ENCODE measurements at places on chromosomes 2 and 18.

DNA sequence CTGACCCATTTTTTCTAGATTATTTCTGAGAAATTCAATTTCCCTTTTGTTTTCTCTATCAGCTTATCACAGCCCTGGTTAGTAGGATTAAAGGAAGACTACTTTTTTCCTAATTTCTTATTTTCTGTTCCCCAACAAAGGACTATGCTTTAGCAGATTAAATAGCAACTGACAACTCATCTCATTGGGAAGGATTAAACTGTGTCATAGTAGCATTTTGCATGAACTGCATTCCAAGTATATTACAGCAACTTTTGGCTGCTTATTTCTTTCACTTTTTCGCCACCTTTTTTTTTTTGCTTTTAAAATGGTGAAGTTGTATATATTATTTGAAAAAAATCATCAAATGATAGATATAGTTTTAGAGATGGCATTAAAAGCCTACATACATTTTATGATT is 570.3 kb downstream of the FBXO15 start:
- DNase-seq, result no peak

- DNase-seq, result peak; percentile 55
These were observed 1.3 kb downstream of the PKP4 start for GRCh38 chr2:158457826-158458616.

DNA sequence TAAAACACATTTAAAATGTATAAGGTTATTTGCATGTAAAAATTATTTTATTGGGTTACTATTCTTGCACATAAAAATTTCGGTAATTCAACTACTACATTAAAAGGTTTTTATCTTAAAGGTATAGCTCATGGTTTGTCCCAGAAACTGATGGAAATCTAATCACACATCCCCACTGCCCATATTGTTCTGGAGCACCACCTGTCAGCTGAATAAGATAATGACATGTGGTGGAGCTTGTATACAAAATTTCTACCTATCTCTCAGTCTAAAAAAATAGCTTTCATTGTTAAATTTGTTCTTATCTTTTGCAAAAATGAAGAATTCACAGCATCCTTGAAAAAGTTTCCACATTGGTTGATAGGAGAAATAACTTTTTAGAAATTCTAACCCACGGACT is 18.3 kb downstream of the ERBB4 start:
- DNase-seq, result no peak

DNA sequence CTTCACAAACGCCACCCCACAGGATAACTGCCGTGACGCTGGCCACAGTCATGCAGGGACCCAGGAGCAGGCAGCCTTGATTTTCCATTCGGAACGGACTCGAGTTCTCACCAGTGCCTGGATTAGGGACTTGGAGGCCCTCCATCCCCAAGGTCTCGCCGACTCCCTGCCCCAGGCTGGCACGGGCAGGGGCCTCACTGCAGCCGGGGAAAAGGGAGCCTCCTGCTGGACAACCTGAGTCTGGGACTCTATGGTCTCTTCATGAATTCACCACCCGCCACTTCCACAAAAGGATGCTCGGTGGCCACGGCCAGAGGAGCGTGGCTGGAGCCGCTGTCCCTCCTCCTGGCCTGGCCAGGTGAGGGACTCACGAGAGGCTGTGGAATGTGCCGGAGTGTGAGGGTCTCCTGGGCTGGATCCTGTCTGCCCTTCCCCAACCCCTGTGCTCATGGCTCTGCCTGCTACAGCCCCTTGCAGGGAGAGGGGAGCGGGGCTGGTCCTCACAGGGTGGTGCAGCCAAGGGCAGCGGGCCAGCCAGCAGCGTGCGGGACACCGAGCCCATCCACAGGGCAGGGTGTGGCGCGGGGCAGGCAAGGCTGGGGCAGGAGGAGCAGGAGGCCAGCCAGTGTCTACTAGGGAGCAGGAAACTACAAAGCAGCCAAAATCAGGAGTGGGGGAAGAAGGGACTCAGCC is 42.3 kb downstream of the AQP12A start:
- DNase-seq, result no peak

DNA sequence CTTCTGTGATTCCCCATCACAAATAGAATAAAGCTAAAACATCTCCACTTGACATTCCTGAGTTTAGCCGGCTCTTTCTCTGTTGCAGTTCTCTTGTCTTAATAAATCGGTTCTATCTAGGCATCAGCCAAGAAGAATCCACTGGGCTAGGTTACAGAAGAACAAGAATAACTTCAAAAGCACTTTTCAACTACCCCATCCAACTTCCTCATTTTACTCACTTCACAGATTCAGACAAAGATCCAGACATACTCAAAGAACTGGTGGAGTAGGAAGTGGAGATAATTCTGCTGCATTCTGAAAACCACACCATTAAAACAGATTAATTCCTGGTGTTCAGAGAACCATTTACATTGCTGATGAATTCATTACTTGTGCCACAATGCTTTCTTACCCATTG is 9.6 kb upstream of the ALPK2 start:
- DNase-seq, result no peak

- no peak for DNase-seq
These were observed 351.5 kb downstream of the TXNL1 start for GRCh38 chr18:56286775-56287325.

GRCh38 chr2:240286596-240286995 is 146.1 kb upstream of the OTOS start:
- DNase-seq, result peak; percentile 37

Data from frontal cortex (tissue), 4 donors.